ENCODE measurements at places on chromosomes 5 and 9.

DNA sequence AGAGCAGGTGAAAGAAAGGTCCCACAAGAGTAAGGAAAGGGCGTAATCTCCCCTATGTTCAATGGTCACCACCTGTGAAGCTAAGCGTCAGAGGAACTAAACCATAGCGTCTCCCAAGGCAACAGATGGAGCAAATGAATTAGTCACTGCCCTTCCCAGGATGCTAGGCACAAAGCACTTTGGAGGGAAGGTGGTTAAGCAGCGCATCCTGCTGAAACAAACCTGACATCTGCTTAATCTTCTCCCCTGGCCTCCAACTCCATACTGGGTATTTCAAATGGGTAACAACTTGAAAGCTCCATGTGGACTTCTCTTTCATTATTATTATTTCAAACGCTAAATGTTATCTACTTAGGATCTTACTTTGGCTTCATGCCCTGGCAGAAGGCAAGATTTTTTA is 227.3 kb downstream of the MLLT3 start:
- H3K4me1 ChIP-seq, result no peaks in the 10 kb centered on the region
- no peaks in the 10 kb centered on the region for H3K27me3 ChIP-seq
- H3K36me3 ChIP-seq, result no peaks in the 10 kb centered on the region
- no peak overlapping the region for H3K4me3 ChIP-seq

DNA sequence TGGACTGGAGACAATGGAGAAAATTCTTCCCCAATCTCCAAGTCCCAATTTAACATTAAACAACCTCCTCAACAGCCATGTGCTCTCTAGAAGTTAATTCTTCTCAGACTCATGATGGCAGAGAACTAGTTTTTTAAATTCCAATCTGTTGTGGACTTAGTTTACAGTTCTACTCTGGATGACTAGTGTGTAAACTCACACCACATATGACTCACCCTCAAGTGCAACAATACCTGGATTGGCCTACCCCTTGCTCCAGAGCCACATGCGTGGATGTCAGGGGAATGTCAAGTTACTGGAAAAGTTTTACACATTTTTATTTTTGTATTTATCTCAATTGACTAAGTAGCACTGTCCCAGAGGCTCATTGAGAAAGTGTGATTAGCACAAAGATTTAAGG is 136.0 kb upstream of the EFNA5 start:
- no peaks in the 10 kb centered on the region for H3K4me1 ChIP-seq
- H3K36me3 ChIP-seq, result no peaks in the 10 kb centered on the region
- no peak overlapping the region for H3K4me3 ChIP-seq
- no peak overlapping the region for H3K27ac ChIP-seq
- no peaks in the 10 kb centered on the region for H3K27me3 ChIP-seq
- no peak for DNase-seq

- H3K4me3 ChIP-seq, result no peak overlapping the region
- H3K27ac ChIP-seq, result no peak overlapping the region
- H3K36me3 ChIP-seq, result no peaks in the 10 kb centered on the region
- H3K27me3 ChIP-seq, result no peaks in the 10 kb centered on the region
- no peak for DNase-seq
These were observed 1216.3 kb upstream of the ACO1 start for GRCh38 chr9:31168161-31168560.

- H3K4me1 ChIP-seq, result no peaks in the 10 kb centered on the region
- no peaks in the 10 kb centered on the region for H3K36me3 ChIP-seq
- no peaks in the 10 kb centered on the region for H3K27me3 ChIP-seq
- no peak for DNase-seq
- H3K4me3 ChIP-seq, result no peak overlapping the region
- no peak overlapping the region for H3K27ac ChIP-seq
These were observed 555.0 kb downstream of the RAB3C start for GRCh38 chr5:59137846-59138245.

- H3K4me3 ChIP-seq, result no peak overlapping the region
- H3K27ac ChIP-seq, result no peak overlapping the region
- no peak for DNase-seq
- H3K36me3 ChIP-seq, result no peaks in the 10 kb centered on the region
These were observed 28.7 kb downstream of the ENHO start for GRCh38 chr9:34493972-34494535.

- no peaks in the 10 kb centered on the region for H3K27me3 ChIP-seq
- DNase-seq, result peak; percentile 61
- H3K36me3 ChIP-seq, result peaks cover 26% of the 10 kb centered on the region
These were observed 592 bp downstream of the TUBB4B start for GRCh38 chr9:137241490-137242268.

DNA sequence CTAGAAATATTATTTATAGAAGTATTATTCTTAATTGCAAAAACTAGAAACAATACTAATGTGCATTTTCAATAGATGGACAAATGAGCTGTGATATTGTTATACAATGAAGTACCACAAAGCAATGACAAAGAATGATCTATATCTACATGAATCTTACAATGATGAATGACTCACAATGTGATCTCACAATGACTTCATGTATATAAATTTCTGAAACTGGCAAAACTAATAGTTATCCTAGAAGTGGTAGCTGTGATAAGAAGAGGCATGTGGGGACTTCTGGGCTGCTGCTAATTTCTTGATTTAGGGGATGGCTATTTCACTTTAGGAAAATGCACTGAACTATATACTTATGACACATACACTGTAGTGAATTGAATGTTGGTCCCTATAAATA is 396.0 kb upstream of the ZNF608 start:
- no peak overlapping the region for H3K4me3 ChIP-seq
- no peaks in the 10 kb centered on the region for H3K27me3 ChIP-seq
- H3K36me3 ChIP-seq, result no peaks in the 10 kb centered on the region
- no peak for DNase-seq
- no peaks in the 10 kb centered on the region for H3K4me1 ChIP-seq

DNA sequence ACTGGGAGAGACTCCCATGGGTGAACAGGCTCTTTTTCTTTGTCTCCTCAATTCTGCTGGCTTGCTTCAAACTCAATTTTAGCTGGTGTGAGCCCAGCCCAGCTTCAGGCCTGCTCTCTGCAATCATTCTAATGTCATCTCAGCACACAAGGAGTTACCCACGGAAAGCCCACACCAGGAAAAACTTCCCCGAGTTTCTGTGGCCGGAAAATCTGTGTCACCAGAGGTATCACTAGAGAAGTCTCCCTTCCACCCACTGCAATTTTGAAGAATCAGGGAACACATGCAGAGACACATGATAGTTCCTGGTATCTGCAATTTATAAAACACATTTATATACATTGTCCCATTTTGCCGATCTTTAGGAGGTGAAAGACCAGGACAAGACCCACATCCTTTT is 13.5 kb upstream of the NDFIP1 start:
- H3K4me1 ChIP-seq, result peaks cover 8% of the 10 kb centered on the region
- no peak for DNase-seq
- no peak overlapping the region for H3K4me3 ChIP-seq
- H3K36me3 ChIP-seq, result no peaks in the 10 kb centered on the region
- peak overlapping the region; percentile 61 for H3K27ac ChIP-seq

- H3K36me3 ChIP-seq, result no peaks in the 10 kb centered on the region
- H3K27ac ChIP-seq, result no peak overlapping the region
- DNase-seq, result no peak
- H3K27me3 ChIP-seq, result no peaks in the 10 kb centered on the region
- no peaks in the 10 kb centered on the region for H3K4me1 ChIP-seq
- H3K4me3 ChIP-seq, result no peak overlapping the region
These were observed 316.8 kb downstream of the BRINP1 start for GRCh38 chr9:119052339-119053030.

- no peaks in the 10 kb centered on the region for H3K27me3 ChIP-seq
- H3K36me3 ChIP-seq, result no peaks in the 10 kb centered on the region
- H3K4me3 ChIP-seq, result no peak overlapping the region
- H3K27ac ChIP-seq, result no peak overlapping the region
These were observed 144.5 kb downstream of the PSAT1 start for GRCh38 chr9:78441396-78441795.

DNA sequence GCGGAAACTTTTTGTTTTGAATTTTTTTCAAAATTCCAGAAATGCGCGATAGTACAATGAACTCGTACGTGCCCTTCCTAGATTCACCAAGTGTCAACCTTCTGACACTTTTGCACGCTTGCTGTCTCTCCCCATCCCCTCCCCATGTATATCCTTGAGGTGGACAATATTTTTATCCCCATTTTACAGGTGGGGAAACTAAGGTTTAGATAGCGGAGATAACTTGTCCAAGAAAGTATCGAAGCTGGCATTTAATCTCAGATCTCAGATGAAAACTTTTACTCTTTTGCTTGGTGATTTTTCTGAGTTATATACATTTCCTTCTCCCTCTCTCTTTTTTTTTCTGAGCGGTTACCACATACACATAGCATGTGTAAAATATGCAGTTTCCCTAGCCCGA is 34.6 kb downstream of the LHX2 start:
- H3K4me1 ChIP-seq, result peaks cover 10% of the 10 kb centered on the region
- peaks cover 26% of the 10 kb centered on the region for H3K27me3 ChIP-seq
- H3K4me3 ChIP-seq, result no peak overlapping the region
- no peak overlapping the region for H3K27ac ChIP-seq

DNA sequence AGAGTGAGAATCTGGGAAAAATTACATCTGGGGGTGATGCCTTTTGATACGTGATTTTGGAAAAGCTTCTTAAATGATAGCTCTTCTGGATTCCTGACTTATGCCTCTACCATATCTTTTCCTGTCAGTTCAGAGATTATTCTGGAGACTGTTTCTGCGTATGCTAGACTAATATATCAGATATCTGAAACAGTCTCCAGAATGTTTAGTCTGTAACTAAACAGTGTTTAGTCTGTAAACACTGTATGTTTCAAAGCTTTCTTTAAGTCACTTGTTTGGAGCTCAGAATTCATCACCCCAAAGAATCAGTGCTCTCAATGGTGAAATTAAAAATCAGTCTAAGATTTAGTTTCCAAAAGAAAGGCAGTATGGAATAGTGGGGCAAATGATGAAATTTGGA is 19.7 kb downstream of the C9orf85 start:
- H3K27ac ChIP-seq, result no peak overlapping the region
- H3K4me3 ChIP-seq, result no peak overlapping the region
- no peak for DNase-seq

GRCh38 chr5:14223372-14223771 is 80.2 kb downstream of the TRIO start:
- H3K27ac ChIP-seq, result no peak overlapping the region
- no peak for DNase-seq
- no peaks in the 10 kb centered on the region for H3K27me3 ChIP-seq
- H3K4me3 ChIP-seq, result no peak overlapping the region
- peaks cover 60% of the 10 kb centered on the region for H3K4me1 ChIP-seq
- H3K36me3 ChIP-seq, result no peaks in the 10 kb centered on the region

DNA sequence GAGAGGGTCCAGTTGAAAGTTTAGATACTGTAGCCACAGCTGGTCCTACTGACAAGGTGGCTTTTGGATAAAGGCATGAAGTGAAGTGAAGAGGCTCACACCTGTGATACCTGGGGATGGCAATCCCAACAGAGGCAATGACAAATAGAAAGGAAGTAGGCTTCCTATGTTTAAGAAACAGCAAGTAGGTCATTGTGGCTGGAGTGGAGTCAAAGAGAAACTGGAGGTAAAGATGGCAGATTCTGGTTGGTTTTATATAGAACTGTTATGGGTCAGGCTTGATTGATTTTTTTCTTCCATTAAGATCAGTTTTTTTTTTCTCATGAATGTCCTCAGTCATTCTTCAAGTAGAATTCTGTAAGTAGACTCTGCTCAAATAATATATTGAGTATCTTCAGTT is 79.5 kb downstream of the ANXA1 start:
- no peak for DNase-seq
- no peaks in the 10 kb centered on the region for H3K4me1 ChIP-seq
- no peak overlapping the region for H3K4me3 ChIP-seq
- no peaks in the 10 kb centered on the region for H3K36me3 ChIP-seq
- H3K27ac ChIP-seq, result no peak overlapping the region
- H3K27me3 ChIP-seq, result no peaks in the 10 kb centered on the region

GRCh38 chr5:103256178-103256577 is 2.4 kb upstream of the MACIR start:
- H3K27ac ChIP-seq, result no peak overlapping the region
- peaks cover 4% of the 10 kb centered on the region for H3K4me1 ChIP-seq
- DNase-seq, result no peak
- no peaks in the 10 kb centered on the region for H3K36me3 ChIP-seq
- no peak overlapping the region for H3K4me3 ChIP-seq

Measured in left lung (tissue), 14 donors.